ENCODE measurements at places on chromosomes 5 and 9.

- no peak for DNase-seq
Measured at GRCh38 chr5:132219981-132220380, 7.7 kb downstream of the P4HA2 start.

DNA sequence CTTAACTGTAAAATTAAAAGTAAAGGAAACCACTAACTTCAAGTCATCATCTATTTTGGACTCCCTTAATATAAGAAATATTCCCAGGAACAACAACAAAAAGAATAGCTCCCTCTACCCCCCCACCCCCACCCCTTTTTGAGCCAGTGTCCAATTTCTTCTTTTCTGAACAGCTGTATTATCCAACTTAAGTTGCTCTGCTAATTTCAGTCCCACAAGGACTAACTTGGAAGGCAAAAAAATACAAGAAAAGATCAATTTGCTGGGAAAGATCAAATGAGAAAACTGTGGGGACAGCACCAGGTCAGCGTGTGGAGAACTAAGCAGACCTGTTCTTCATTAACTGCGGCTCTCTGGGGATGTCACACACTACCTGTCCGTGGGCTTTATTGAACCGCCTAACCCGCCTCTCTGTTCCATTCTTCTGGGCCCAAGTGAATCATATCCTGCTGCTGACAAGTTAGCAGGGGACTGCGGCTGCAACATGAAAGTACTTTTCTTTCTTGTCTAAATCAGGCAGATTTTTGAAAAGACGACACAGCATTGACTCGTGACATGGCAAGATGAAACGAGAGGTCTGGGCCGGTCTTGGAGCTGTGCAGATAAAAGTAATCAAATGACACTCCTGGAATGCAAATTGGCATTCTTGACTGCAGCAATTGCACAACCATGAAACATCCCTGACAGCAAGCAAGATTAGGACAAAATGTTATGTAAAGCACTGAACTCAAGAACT lies 2.7 kb downstream of the BNC2 start:
- no peak for DNase-seq

DNA sequence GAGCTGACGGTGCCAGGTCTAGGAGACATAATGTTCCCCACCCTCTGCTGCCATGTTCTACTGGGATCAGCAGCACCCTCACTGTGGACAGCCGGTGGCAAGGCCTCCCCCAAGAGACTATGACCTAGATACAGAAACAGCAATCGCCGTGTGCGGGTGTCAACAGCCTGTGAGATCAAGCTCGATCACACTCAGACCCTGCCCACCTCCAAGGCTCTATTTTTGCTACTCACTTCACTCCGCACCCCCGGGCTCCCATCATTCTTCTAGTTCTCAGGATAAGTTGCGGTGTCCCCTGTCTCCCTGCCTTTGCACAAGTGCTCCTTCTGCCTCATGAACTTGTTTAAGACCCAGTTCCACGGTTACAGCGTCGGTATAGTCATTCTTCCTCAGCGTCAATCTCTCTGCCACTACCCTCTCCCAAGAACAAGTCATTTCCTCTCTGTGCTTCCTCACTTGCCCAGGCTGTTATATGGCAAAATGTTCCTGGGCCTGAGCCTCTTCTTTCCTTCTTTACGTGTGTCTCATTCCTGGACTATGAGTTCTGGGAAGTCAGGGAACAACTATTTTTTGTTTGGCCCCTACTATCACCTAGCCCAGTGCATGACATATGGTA lies 5.4 kb upstream of the DOCK8 start:
- DNase-seq: no peak

- DNase-seq: peak; percentile 1
Measured at GRCh38 chr9:71249729-71250317, 128.4 kb upstream of the TRPM3 start.

- DNase-seq: no peak
Measured at GRCh38 chr9:121721058-121721350, 69.6 kb downstream of the DAB2IP start.

- DNase-seq: no peak
Measured at GRCh38 chr5:170633235-170634081, 129.6 kb downstream of the KCNIP1 start.

DNA sequence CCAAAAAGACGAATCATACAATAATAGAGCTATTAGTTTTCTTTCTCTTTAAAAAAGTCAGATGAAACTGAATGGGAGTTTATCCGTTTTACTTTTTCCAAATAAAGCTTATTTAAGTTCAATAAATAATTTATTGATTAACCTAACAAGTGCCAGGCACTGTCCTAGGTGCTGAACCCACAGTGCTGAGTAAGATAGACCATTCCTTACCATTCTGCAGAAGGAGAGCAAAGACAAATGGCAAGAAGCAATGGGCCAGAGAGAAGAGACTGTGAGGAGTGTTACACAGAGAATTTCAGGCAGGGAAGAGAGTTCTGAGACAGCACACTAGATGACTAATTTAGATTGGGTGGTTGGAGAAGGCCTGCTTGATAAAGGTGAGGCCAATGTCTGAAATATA lies 127.2 kb downstream of the AUH start:
- no peak for DNase-seq

GRCh38 chr9:87243602-87244001 lies 254.1 kb upstream of the DAPK1 start:
- no peak for DNase-seq

GRCh38 chr9:29564564-29564963 lies 1991.3 kb upstream of the C9orf72 start:
- no peak for DNase-seq

- no peak for DNase-seq
Measured at GRCh38 chr5:28855626-28856025, 1817.2 kb upstream of the CDH9 start.

DNA sequence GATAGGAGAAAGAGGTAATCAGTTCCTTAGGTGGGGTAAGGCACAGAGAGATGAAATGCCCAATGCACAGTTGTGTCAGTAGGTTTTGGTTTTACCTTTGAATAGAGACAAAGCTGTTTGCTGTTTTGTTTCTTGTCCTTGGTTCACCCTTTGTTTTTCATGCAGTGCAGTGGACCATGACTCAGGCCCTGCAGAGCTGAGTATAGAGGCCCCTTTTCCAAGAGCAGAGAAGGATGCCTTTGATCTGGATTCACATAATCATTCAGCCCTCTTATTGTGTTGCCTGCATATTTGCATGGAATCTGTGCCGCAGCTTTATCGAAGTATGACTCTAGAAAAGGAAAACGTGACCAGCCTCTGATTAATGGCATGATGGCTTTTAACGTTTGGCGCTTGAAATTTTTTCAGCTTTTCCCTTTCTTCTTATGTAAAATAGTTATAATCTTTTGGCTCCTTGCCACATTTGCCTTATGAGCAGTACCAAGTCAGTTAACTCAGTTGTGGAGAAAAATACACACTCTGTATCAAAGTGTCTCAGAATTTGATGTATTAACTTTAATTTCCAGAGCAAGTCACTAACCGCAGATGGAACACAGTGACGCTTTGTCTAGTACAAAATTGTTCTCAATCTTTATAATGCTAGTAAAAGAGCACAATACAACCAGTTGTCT lies 197.6 kb downstream of the KDM4C start:
- no peak for DNase-seq

DNA sequence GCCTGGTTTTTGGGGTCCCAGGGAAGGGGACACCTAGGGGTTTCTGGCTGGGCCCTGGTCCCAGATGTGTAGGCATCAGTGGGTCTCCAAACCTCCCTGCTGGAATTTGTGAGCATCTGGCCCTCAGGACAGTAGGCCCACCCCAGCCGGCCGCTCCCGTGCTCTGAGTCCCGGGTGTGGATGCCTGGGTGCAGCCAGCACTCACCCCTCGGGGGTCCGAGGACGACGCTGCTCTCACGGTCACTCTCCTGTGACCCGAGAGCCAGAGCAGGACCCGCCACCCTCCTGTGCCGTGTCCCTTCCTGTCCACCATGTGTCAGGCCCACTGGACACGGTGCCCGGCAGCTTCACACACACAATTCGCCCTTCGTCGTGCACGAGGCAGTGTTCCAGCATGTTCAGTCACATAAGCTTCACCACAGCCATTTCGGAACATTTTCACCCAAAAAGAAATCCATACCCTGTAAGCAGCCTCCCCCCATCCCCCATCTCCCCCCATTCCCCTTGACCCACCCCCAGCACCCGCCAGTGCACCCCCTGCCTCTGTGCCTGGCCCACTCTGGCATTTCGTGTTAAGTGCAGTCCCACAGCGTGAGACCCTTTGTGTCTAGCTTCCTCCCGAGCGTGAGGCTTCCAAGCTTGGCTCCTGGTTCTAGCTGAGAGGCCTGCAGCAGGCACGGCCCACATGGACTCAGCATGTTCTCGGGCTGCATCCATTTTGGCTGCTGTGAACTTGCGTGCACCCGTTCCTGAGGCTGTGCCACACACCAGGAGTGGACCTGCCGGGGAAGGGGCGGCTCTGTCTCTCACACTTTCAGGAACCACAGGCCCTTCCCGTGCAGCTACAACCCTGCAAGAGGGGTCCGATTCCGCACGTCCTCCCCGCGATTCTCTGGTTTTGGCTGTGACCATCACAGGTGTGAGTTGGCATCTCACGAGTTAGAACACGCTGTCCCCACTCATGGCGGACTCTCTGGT lies 40.5 kb downstream of the NKD2 start:
- DNase-seq: no peak

GRCh38 chr5:52963636-52964035 lies 25.5 kb upstream of the ITGA2 start:
- DNase-seq: no peak

- no peak for DNase-seq
Measured at GRCh38 chr9:124782661-124783574, 6.0 kb downstream of the OLFML2A start.

GRCh38 chr9:84856181-84856632 lies 186.7 kb downstream of the NTRK2 start:
- DNase-seq: no peak

- no peak for DNase-seq
Measured at GRCh38 chr5:170296935-170297588, 515 bp downstream of the LCP2 start.

DNA sequence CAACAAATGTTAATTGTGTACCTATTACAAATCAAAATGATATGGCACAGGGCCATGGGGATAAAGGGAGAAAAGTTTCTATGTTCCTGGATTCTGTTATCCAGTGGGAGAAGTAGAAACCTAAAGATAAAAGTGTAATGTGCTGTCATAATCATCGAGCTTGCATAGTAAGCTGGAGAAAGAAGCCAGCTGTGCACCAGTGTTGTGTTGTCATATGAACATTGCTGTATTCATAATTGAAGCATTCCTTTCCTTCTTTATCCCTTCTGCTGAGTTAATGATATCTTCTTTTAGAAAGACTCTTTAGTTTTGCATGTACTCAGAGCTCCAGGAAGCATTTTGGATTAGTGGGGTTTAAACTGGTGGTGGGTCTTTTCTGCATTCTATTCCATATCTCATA lies 39.5 kb downstream of the NTRK2 start:
- no peak for DNase-seq

DNA sequence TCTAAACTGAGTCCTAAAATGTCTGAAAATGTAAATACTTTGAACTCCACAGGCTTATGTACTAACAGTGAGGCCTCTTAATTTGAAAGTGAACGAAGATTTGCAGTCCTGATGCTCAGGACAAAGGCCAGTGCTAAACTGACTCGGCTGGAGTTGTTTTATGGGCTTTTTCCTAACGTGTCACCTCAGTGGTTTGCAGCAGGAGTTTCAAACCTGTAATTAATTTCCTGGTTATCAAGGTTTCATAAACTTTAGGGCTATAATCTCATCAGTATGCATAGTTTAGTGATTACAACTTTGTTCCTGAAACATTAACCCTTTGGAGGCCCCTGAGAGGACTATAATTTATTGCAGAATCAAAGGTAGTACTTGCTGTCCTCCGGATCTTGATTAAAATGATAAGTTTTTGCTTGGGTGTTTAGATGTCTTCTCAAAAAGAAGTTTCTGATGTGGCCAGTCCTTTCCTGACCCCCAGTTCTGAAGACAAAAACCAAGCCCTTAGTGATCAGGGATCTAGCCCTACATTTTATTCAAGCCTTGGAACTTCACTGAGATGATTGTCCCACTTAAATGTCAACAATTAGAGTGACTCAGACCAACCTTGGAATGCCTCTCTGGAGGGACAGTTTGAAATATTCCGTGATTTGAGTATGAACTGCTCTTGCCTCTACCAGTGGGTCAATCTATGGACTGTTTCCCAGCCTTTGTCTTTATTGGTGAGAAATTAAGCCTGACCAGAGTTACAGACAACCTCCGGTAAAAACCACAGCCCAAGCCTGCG lies 11.1 kb upstream of the S100Z start:
- no peak for DNase-seq

- no peak for DNase-seq
Measured at GRCh38 chr5:180208038-180208434, 975 bp downstream of the RASGEF1C start.

DNA sequence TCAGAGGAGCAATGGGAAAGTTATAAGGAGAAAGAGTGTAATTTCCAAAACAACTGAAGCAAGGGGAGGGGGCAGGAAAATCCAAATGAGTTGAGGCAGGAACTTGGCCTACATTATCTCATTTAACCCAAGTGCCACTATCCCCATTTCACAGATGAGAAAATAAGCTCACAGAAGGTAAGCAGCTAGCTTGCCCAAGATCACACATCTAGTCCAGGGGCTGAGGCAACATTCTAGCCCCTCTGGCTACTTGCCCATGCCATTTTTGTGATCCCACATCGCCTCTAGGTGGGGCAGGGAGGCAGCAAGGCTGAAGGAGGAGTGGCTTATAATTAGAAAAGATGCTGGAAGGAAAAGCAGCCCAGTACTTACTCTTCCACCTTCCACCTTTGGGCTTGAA lies 2.6 kb upstream of the PSIP1 start:
- no peak for DNase-seq

DNA sequence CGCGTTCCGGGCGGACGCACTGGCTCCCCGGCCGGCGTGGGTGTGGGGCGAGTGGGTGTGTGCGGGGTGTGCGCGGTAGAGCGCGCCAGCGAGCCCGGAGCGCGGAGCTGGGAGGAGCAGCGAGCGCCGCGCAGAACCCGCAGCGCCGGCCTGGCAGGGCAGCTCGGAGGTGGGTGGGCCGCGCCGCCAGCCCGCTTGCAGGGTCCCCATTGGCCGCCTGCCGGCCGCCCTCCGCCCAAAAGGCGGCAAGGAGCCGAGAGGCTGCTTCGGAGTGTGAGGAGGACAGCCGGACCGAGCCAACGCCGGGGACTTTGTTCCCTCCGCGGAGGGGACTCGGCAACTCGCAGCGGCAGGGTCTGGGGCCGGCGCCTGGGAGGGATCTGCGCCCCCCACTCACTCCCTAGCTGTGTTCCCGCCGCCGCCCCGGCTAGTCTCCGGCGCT lies at the start of gene DAPK1:
Gene DAPK1, plus strand, starts transcription at position 264 of the 442 bp plus-strand sequence. CDS start 1,211 bp downstream, outside the sequence.
- no peak for DNase-seq

DNA sequence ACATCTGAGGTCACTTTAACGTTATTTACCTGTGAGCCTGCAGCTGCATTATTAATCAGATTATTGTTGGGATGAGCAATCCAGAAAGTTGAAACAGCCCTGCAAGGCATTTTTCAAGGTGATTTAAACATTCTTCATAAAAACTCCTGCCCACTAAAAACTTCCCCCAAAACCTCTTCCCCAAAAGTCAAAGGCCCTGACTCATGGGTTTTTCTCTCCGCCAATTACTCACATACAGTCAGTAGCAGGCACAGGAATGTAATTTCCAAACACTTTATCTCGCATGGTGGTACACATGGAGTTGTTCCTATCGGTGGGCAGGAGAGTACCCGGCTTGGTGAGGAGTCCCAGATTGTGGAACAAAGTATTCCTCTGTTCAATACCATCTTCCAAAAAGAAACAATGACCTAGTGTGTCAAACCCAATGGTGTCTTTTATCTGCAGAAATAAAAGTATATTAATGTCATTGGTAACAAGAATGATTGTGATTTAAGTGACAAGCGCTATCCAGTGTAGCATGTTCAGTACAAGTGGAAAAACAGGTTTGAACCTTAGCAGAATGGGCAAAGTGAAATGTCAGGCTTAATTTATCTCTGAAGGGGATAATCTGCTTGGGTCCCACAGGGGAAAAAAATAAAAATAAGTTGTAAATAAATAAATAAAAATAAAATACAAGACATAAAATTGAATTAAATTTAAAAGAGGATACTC lies 38.3 kb downstream of the CEMIP2 start:
- DNase-seq: no peak
